ENCODE measurements at places on chromosomes 13 and 19. TPM values are rescaled to one million over a fixed set of nuclear protein-coding genes. Genes with fewer than 3 reads are reported as not detected.

APLP1 gene
- total RNA-seq = 7.4 TPM

LILRB1 gene
- total RNA-seq = not detected

RCBTB1 gene
- 16.2 TPM for total RNA-seq

NKPD1 gene
- 0.05 TPM for total RNA-seq

NBEA gene
- 1.2 TPM for total RNA-seq

GADD45B gene
- 87.7 TPM for total RNA-seq

FLT3 gene
- total RNA-seq = not detected

N4BP2L2 gene
- 34.4 TPM for total RNA-seq

CGB2 gene
- not detected for total RNA-seq

URAD gene
- total RNA-seq = not detected

FGF9 gene
- not detected for total RNA-seq

ARHGEF18 gene
- 26.3 TPM for total RNA-seq
